ENCODE measurements at places on chromosomes 2 and 18.

- DNase-seq: no peak
Measured at GRCh38 chr2:74413001-74413698, 8.3 kb downstream of the C2orf81 start.

DNA sequence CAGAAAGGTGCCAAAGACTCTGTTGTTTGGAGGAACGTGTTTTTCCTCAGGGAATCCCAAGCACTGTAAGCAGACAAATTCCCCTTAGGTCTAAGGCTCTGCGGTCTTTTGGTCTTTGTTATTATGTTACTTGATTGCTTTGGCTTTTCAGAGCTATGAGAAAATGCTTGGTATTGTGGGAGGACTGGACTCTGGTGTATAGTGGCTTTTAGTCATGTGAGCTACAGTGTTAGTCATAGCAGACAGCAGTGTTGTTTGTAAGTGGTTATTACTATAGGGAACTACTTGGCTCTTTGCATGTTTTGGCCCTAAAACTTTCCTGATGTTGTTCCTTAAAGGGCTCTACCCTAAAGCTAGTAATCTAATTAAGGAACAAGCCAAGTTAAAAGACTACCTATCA, 956.2 kb upstream of the LRATD1 start:
- no peak for DNase-seq

DNA sequence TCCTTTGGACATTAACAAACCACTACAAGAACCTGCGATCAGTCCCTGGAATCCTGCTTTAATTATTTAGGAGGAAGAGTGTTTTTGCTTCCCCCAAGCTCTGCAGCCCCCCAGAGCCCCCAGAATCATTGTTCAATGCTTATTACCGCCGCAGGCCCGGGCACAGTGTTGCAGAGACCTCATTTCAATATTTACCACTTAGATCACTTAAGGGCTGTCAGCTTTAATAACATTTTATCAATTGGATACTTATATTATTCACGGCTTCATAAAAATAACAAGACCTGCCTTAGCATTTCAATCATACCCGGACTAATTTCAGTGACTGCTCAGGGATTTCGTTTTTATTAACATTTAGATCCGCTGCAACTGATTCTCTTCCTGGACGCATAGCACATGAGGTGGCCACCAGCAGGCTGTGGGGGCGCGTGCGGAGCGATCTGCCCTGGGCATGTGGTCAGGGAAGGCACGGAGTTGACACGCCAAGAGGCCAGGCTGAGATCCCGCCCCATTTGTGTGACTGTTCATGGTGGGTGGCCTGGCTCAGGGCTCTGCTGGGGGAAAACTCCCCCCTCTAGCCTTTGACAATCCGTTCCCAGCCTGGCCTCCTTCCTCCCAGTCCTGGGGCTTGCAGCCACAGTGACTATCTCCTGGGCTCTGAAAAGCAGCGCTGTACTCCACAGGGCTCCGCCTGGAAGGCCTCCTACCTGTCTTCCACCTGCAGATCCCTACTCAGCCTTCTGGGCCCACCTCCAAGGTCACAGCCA, 267.6 kb downstream of the SRBD1 start:
- DNase-seq: no peak

DNA sequence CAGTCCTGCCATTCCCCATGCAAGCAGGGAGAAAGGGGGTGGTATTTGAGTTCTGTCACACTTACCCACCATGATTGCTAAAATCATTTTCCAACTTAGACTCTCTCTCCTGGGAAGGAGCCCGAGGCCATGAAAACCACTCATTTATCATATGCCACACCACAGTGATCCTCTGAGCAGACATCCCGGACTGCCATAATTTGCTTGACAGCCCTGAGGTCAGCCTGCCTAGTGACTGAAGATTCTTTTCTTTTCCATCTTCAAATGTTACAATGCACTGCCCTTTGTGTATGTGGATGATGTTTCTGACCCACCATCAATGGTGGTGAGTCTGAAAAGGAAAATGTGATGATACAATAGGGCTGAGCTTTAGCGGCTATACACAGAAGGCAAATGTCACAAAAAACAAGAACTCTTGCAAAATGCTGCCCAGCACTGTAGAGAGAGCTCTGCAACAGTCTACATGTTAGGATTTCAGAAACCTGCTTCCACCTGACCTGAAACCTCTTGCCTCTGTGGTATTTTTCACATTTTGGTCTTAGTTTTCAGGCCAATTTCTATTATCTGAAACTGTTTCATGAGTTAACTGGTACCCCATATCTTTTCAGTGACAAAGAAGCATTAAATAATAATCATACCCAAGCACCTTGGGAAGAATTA, 272.8 kb downstream of the ZNF385B start:
- no peak for DNase-seq

DNA sequence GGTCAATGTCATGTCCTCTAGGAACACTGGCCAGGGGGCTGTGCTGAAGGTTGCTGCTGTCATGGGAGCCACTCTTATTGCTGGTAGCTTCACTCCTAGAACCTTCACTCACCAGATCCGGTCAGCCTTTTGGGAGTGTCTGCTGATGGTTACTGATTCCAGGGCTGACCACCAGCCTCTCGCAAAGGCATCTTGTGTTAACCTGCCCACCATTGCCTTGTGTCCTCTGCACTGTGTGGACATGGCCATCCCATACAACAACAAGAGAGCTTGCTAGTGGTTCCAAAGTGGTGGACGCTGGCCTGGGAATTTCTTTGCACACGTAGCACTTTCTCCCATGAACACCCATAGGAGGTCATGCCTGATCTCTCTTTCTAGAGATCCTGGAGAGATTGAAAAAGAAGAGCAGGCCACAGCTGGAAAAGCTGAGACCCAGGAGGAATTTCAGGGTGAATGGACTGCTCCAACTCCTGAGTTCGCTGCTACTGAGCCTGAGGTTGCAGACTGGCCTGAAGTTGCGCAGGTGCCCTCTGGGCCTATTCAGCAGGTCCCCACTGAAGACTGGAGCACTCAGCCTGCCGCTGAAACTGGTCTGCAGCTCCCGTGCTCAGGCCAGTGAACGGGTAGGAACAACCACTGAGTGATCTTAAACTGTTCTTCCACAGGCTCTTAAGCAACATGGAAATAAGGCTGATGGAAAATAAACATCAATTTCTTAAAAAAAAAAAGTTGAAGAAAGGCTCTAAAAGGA, 18.7 kb upstream of the C2orf80 start:
- no peak for DNase-seq

GRCh38 chr18:34039201-34039600, 185.5 kb downstream of the NOL4 start:
- peak; percentile 2 for DNase-seq

DNA sequence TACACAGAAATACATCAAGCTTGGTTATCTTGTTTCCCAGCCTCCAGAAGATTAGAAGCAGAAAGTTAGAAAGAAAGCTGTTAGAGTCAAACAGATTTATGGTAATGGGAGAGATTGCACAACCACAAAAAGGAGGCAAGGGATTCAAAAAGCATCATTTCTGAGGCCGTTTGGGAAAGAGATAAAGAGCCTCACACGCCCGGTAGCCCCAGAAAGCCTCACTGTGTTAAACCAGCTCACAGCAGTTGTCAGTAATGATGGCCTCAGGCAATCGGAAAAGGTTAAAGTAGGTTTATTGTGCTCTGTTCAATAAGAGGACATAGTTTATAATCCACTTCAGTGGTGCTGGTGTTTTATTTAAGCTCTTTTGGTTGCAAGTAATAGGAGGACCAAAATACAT, 111.3 kb downstream of the DCC start:
- DNase-seq: no peak

GRCh38 chr2:182393270-182393760, 33.5 kb downstream of the PDE1A start:
- DNase-seq: no peak

GRCh38 chr2:56248965-56249742, 65.4 kb downstream of the CCDC85A start:
- DNase-seq: no peak

- DNase-seq: no peak
Measured at GRCh38 chr18:9696701-9697100, 11.4 kb upstream of the RAB31 start.

DNA sequence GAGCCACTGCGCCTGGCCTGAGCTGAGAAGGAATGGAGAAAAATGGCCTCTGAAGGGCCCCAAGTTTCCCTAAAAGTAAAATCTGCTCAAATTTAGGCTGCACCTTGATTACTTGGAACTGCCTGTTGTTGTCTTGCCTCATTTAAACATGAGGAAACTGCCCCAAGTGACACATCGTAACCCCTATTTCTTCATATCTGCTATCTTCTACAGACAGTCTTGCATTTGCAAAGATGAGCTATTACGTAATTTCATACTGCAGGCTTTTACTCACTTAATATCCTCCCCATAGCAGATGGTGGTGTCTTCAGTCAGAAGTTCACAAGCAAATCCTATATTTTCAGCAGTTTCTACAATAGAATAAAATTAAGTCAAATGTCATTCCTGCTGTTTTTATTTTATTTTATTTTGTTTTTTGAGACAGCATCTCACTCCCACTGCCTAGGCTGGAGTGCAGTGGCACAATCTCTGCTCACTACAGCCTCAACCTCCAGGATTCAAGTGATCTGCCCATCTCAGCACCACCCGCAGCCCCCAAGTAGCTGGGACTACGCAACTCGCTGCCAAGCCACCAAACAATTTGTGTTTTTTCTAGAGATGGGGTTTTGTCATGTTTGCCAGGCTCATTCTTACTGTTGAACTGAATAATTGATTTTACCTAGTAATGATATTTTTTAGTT, 45.3 kb upstream of the NARS1 start:
- no peak for DNase-seq

DNA sequence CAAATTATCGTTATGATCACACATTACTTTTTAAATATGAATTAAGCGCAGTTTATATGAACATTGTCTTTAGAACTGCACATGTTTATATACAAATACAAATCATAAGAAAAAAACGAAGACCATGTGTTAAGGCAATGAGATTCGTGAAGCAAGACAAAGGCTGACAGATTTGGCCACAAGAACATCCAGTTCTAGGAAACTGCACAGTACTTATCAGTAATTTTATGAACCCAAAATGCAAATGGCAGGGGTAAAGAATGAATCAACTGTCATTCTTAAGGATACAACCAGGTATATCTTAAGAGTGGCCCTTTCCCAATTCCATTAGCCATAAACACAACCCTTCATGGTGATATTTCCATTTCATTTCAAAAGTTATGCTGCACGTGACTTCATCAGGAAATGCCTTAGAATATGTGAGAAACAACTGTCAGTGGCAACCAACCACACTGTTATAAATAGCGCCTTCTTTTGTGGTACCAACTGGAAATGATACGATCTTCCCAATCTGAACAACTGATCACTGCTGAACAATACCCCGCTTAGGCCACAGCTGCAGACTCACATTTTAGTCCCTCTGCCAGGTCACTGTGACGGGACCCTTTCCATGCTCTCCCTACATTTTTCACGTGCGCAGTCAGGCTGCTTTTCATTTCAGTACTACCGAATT, 144.9 kb downstream of the L3MBTL4 start:
- no peak for DNase-seq

GRCh38 chr18:79123948-79124347, 54.8 kb downstream of the ATP9B start:
- no peak for DNase-seq

DNA sequence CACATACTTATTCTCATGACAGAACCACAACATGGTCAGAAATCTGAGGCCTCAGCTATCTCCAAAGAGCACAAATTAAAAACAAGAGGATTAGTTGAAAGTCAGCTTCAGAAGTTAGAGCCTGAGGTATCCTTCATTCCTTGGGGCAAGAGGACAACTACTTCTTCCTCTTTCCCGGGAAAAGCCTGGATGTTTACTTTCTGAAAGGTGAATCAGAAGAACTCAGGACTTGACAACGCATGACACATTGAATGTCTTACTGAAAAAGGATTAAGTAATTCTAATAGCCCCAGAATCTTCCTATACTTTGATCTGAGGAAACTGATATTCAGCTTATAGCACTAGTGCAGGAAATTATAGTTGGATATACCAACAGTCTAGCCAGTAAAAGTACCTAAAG, 573.2 kb downstream of the METTL4 start:
- DNase-seq: peak; percentile 12
